ENCODE measurements at places on chromosomes 6 and 20.

DNA sequence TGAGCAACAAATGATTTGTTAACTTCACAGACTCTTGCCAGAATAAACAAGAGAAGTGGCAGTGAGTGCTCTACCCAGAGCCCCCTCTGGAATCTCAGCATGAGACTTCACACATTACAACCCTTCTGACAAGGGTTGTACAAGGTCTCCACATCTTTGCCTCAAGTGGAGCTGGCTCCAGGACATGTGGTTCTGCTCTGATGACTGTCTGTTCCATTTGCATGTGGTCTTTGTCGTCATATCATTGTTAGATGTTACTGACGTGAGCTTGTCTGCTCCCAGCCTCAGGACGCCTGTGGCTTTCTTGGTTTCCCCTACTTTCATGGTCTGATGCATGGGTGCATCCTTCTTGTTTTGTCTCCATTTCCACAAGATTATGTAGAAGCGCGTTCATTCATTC is 115.0 kb downstream of the SLC24A3 start:
- DNase-seq = no peak

DNA sequence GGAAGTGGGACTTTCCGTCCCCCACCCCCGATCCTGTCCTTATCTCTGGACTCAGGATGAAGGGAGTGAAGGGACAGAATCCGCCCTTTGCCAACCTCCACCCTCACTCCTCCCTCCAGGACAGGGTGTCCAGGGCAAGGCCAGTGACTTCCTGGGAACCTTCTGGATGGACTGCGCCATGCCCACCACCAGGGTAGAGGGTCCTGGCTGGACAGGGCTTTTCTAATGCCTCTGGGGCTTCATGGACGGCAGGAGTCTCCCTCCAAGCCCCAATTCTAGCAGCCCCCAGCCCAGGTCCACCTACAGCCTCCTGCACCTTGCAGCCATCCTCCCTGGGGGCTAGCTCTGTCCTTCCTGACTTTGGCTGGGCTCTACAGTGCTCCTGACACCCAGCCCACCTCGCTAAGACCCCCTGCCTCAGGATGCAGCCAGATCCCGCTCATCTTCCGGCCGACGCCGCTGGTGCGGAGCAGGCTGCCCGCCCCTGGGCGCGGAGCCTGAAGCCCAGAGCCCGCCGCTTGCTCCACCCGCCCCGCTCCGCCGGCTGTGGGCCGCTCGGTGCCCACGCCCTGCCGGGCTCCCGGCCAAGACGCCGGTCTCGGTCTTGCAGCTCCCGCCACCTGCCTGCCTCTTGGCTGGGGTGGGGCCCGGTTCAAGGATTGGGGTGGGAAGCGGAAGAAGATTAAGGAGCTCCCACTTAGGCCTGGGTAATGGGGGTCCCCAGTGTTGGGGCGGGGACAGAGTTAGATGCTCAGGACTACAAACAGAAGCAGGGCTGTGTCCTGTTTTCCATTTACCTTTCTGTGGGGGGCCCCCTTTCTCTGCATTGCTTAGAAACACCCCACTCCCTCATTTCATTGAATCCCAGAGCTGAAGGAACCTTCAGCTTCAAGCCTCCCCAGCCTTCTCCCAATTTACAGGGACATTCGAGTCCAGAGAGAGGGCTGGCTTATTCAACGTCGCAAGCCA is 72.8 kb downstream of the MDGA1 start:
- no peak for DNase-seq

GRCh38 chr20:63452821-63453523 is 19.5 kb downstream of the KCNQ2 start:
- peak; percentile 69 for DNase-seq

DNA sequence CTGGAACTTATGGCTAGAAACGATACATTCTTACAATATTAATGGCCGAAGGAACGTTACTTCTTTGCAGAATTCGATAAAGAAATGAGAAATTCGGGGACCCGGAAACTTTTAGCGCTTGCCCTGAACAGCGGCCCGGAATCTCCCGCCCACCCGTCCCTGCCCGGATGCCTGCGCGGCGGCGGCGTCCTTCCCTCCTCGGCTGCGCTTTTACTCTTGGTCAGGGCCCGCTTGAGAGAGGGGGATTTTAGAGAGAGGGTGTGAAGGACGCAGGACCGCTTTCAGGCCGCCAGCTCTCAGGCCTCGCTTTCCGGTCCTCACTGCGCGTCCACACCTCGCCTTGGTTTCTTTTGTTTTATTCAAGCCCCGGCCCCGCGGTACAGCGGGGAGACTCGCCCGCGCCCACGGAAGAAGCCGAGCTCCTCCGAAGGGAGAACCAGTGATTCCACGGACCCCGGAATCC is 243.7 kb downstream of the ARID1B start:
- DNase-seq = peak; percentile 88

GRCh38 chr20:61569825-61570224 is 317.8 kb downstream of the CDH4 start:
- DNase-seq = no peak

GRCh38 chr6:17985934-17986655 is 1.3 kb downstream of the KIF13A start:
- DNase-seq = no peak

- peak; percentile 89 for DNase-seq
Observed at GRCh38 chr20:3818155-3819151, 1.9 kb upstream of the AP5S1 start.

- DNase-seq = no peak
Observed at GRCh38 chr6:62808565-62809293, 402.5 kb upstream of the FKBP1C start.

- DNase-seq = no peak
Observed at GRCh38 chr6:143676437-143677045, 1.2 kb upstream of the PHACTR2 start.

GRCh38 chr20:48944663-48945297 is 23.3 kb downstream of the ARFGEF2 start:
- no peak for DNase-seq

Measured in NB4 (cell line).